ENCODE measurements at places on chromosomes 3 and 15.

- no peak for DNase-seq
These were observed 24.8 kb downstream of the TPRA1 start for GRCh38 chr3:127565711-127566110.

- no peak for DNase-seq
These were observed 32.4 kb downstream of the TNIK start for GRCh38 chr3:171427771-171428320.

- no peak for DNase-seq
These were observed 14.1 kb upstream of the CA12 start for GRCh38 chr15:63395730-63396151.

GRCh38 chr3:87267953-87268645 is 8.3 kb downstream of the POU1F1 start:
- no peak for DNase-seq

GRCh38 chr3:149231871-149232270 is 10.2 kb upstream of the CP start:
- no peak for DNase-seq

- no peak for DNase-seq
These were observed 269.8 kb upstream of the POU1F1 start for GRCh38 chr3:87546216-87546615.

DNA sequence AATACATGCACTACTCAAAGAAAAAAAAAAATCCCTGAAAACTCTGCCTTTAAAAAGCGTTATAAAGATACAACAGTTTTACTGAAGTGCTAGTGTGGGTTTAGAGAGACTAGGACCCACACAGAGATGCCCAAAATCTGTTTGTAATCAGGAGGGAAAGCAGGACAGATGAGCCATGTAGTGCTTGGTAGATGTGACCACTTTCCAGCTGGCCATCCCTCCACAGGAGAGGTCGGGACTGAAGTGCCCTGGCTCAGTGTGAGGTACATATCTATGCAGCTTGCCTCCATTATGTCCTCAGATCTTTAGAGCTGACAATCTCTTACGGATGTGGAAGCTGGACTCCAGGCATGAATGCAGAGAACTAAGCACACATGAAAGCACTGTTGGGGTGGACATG is 57.5 kb upstream of the NANOGP8 start:
- no peak for DNase-seq

- no peak for DNase-seq
These were observed 2.5 kb upstream of the LPP start for GRCh38 chr3:188151438-188151837.

DNA sequence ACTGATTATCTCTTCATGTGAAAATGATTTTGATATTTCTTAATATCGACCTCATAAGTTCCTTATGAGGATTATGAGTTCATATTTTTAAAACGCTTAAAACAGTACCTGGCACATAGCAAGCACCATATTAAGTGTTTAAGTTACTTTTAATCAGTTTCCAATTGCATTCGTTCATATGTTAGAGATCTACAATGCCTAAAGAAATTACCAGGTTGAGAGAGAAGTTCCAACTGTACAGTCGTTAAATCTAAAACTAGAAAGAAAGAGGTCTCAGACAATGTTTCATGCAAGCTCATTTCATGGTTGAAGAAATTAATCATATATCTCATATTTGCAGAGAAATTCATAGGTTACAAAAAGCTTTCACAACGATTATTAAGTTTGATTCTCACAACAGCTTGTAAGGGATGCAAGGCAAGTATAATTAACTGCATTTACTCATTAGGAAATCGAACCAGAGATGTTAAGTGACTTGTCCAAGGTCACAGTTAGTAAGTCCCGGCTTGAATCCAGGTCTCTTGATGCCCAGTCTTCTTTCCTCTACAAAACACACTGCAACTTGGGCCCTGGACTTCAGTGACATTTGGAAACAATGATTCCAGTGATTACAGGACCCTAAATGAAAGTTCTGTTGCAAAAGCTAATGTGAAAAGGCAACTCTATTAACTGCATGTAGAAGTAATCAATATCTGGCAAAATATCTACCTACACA is 1.3 kb downstream of the MYO5A start:
- no peak for DNase-seq

- DNase-seq: no peak
These were observed 129.2 kb upstream of the COL8A1 start for GRCh38 chr3:99509224-99509623.

DNA sequence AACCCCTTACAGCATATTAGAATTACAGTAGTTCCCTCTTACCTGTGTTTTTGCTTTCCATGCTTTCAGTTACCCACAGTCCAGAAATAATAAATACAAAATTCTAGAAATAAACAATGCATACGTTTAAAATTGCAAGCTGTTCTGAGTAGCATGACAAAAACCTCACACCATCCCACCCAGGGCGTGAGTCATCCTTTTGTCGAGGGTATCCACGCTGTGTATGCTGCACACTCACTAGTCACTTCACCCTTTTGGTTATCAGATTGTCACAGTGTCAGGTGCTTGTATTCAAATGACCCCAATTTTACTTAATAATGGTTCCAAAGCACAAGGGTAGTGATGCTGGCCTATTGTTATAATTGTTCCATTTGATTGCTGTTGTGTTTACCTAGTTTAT is 72.5 kb upstream of the P3H2 start:
- no peak for DNase-seq

DNA sequence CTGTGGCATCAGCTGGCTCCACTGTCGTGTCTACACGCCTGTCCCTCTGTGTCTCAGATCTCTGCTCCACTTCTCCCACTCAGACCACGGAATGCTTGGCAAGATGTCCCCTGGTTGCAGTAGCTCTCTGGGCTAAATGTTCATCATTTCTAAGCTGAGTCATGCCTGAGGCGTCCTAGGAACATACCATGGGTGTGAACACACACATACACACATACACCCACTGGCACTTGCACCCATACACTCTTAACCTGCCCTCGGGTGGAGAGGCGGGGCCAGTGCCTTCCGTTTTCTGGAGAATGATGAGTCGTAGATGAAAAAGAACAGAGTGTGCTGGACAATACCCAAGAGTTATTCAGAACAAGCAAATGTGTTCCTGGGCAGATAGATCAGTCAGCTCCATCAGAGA is 72.4 kb downstream of the SENP2 start:
- no peak for DNase-seq

DNA sequence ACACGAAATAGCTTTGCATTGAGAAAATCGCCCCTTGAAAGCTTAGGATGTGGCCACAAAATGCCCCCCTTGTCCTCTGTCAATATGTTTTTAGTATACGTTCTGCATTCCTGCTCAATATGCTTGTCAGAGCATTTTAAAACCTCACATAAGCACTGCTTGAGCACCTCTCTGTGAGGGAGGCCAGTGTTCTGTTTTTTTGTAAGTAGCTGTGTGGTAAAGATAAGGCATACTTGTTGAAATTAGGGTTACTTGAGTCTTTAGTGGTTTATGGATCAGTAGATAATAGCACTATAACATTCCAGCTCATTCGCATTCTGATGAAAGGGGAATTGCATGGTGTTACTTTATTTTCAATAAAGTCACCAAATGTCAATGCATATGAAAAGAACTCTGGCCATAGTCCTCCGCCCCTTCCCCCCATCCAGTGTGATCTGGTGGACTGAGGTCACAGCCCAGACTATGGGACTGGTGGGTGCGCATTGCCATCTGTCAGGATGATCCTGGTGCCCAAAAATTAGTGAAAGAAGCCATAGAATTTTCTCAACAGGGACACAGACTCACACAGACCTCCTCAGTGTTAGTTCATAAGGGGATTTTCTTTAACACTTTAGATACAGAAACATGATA is 33.1 kb downstream of the IL1RAP start:
- no peak for DNase-seq

GRCh38 chr15:99104788-99105513 is at the start of gene SYNM:
SYNM (plus strand) TSS chr15:99105080; CDS start chr15:99105200, 120 bp downstream.
- DNase-seq: peak; percentile 70

- no peak for DNase-seq
These were observed 61.7 kb upstream of the LRRN1 start for GRCh38 chr3:3737531-3737930.

- DNase-seq: no peak
These were observed 156.2 kb downstream of the ZNF621 start for GRCh38 chr3:40680685-40681657.

DNA sequence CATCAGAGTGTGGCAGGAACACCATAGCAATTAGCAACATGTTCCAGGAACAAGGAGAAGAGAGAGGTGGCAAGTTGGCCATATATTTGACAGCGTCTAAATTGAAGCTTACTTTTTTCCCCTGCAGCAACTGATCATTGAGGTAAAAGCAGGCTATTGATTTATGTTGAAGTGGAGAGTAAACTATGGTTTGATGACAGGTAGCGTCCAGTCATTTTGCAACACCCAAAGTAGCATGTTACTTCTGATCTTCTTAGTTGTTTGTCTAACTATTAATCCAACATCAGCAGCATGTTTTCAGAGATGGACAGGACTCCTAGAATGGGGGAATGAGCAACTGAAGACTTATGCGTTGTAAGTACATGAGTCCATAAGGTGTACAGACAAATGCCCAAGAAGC is 225.8 kb downstream of the ZPLD1 start:
- no peak for DNase-seq

DNA sequence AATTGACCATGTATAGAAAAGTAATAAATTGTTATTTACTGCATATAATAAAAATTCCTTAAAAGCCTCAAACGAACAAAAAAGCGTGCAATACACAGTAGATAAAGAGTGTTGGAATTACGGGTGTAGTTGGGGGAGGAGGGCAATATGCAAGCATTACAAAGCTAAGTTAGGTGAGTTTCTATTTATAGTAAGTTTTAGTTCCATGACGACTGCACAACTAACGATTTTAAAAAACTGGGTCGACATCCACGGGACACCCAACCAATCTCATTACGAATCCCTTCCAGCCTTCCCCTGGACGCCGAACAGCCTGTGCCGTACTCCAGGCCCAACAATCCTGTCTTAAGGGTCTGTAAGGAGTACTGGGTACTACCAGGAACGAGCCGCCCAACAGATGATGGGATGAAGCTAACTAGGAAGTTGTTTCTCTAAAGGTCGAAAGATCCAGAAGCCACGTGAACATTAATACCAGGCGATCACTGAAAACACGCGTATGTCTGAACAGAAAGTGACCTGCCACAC is 677 bp downstream of the POLQ start:
- DNase-seq: no peak

DNA sequence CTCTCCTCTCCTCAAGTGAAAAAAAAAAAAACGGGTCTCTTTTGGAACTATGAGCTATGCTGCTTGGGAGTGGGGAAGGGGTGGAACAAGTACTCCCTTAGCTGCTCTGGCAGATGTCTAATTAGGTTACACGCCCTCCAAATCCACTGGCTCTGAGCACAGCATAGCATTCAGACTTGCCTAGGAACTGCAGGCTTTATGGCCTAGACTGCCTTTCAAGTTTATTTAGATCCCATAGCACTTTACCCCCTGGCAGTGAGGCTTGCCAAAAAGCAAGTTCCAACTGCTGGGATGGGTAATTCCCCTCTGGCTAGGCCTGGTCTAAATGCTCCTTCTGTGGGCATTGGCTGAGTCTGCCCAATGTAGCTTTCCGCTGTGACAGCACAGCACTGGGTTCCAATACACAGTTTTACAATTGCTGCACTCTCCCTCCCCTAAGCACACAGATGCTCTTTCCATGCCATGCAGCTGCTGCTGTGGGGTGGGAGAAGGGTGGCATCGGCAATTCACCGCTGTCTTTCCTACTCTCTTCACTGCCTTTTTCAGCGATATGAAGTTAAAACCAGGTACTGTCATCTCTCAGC is 152.8 kb downstream of the KCNAB1 start:
- no peak for DNase-seq

DNA sequence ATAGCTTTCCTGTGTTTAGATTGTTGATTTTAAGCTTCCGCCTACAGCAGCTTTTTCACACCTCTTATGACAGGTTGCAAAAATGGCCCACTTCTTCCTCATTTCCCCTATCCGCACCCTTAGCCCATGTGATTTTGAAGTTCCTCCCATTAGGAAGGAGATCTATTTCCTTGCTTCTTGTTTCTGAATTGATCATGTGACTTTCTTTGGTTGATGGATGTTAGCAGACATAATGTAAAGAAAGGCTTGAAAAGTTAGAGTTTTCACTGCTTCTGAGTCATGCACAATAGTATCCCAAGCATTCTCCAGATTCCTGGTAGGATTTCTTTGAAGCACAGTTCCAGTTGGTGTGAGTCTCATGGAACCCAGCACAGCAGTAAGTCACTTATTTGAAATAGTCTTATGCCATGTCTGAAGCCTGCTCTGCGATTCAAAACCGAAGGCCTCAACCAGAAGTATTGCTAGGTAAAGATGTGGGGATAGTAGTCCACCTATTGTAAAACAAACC is 76.6 kb downstream of the EDEM1 start:
- no peak for DNase-seq

DNA sequence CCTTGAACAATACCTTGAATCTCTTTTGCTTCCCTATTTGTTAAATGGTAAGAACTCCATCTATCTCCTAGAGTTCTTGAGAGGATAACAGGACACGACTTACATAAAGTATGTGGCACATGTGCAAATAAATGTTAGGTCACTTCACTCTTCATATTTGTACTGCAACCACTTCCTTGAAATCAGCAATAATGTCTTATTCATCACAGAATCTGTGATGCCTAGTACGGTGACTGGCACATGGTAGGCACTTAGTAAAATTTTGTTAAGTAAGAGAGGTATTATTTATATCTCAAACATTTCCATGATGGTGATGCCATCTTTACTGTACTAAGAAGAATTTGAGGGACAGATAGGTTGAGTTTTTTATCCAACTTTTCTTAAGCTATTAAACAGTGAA is 14.3 kb downstream of the CD47 start:
- DNase-seq: no peak

DNA sequence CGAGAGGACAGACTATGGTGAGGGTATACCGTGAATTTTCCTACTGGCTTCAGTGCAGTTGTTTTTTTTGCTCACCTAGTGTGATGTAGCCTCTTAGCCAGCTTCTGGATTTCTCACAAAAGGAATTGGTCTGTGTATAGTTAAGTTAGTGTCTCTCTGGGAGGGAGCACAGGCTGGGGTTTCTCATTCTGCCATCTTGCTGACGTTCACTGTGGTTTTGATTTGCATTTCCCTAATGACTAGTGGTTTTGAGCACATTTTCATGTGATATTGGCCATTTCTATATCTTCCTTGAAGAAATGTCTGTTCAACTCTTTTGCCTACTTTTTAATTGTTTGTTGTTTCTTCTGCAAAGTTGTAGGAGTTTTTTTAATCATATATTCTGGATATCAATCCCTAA is 2.2 kb upstream of the CD86 start:
- DNase-seq: no peak

- DNase-seq: no peak
These were observed 152.8 kb upstream of the GOLGA6L4 start for GRCh38 chr15:84082739-84083138.

- peak; percentile 47 for DNase-seq
These were observed 651.8 kb upstream of the SGO1 start for GRCh38 chr3:20837676-20838302.

- no peak for DNase-seq
These were observed 13.6 kb upstream of the DENND6A start for GRCh38 chr3:57706462-57706861.

DNA sequence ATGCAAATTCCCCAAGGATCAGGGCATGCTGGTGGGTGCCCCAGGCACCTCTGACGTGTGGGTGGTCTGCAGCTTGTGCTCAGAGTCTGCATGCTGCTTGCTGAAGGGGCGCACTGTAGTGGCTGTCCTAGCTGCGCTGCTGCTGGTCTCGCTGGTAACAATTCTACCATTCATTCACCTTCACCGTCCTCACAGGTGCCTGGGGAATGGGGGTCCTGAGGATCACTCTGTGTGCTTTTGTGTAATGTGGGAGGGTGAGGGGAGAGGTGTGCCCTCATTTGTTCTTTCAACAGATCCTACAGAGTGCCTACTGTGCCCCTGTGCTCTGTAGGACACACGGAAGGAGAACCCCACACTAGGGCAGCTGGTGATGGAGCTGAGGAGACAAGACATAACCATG is 2.1 kb upstream of the ITGA11 start:
- no peak for DNase-seq
